ENCODE measurements at places on chromosomes 4 and X.

DNA sequence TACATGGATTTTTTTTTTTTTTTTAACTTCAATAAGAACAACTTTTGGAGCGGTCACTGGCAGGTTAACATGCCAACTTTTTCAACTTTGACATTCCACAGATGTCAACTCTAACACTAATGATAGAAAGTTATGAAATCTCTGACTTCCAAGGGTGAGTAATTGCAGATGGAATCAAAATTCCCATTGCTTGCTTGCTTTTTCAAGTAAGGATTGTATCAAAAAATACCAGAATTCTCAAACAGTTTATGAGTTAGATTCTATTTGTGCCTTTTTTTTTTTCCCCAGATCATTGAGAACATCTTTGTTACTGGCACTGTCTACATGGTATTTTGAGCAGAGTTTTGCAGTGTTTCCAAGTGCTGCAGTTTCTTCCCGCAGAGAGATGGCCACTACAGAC is 50.3 kb upstream of the OTUD4 start:
- DNase-seq = no peak

DNA sequence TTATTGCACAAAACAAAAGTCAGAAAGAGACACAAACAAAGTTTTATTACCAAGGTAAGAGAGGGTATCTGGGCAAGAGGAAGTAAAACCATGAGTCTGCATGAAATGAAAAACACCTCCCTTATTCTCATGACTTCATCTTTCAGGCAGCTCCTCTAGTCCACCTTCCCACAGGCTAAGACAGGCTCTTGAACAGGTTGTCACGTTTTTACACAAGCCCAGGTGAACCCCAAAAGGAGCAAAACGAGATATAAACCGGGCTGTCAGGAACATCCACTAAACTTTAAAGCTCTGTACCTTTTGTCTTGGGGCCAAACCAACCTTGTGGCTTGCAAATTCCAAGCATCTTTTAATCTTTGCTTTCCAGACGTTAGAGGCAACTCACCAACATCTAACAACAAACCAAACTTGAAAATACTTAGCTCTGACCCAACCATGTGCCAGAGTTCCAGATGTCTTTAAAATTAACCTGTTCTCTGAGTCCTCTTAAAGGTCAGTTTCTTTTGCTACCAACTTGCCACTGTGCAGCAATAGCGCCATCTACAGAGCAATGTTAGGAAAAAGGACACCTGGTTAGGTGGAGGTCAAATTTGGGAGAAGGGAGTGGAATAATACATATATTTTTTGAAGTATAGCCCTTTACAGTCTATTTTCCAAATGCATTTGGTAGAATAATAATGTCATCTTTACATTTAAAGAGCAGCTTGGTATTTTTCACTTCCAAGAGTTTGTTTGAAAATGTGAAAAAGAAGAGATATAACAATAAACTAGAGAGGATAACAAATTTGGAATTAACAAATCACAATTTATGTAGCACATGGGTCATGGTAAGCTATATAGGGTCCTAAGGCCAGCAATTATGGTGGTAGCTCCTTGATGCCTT is 73.1 kb downstream of the QRFPR start:
- peak; percentile 0 for DNase-seq

GRCh38 chrX:133999031-133999705 is 13.8 kb upstream of the GPC3 start:
- DNase-seq = no peak

GRCh38 chr4:132180020-132180427 is 969.1 kb upstream of the PCDH10 start:
- no peak for DNase-seq
